CD4-positive, CD25-positive, alpha-beta regulatory T cell (primary cell): ENCODE measurements at places on chromosomes 4 and X. TPM values are rescaled to one million over a fixed set of nuclear protein-coding genes. Genes with fewer than 3 reads are reported as not detected.

Gene SLIT2
- not detected for polyA plus RNA-seq

Gene ART3
- not detected for polyA plus RNA-seq

Gene MBNL3
- 11.8 TPM for polyA plus RNA-seq

Gene SPOCK3
- polyA plus RNA-seq: not detected

Gene DIPK2B
- polyA plus RNA-seq: not detected

Gene CXCL1
- not detected for polyA plus RNA-seq

Gene CPZ
- not detected for polyA plus RNA-seq

Gene DCAF8L2
- not detected for polyA plus RNA-seq

Gene DTHD1
- 0.10 TPM for polyA plus RNA-seq

Gene REELD1
- not detected for polyA plus RNA-seq

Gene GCNA
- polyA plus RNA-seq: 0.40 TPM

Gene CDS1
- polyA plus RNA-seq: 0.09 TPM

Gene BMP3
- polyA plus RNA-seq: not detected

Gene SPATA18
- polyA plus RNA-seq: not detected

Gene PAGE5
- polyA plus RNA-seq: not detected

Gene RNF113A
- 76.5 TPM for polyA plus RNA-seq

Gene MAGEC3
- not detected for polyA plus RNA-seq

Gene HPSE
- 14.0 TPM for polyA plus RNA-seq

Gene COL25A1
- 0.19 TPM for polyA plus RNA-seq

Gene RHOXF2
- 0.06 TPM for polyA plus RNA-seq

Gene PJA1
- 49.0 TPM for polyA plus RNA-seq

Gene LANCL3
- polyA plus RNA-seq: not detected

Gene ARMCX1
- polyA plus RNA-seq: 0.61 TPM

Gene HAND2
- not detected for polyA plus RNA-seq

Gene RBM47
- polyA plus RNA-seq: 0.17 TPM
